ENCODE measurements at places on chromosomes 1 and 21.

- no peak for DNase-seq
These were observed 738.9 kb upstream of the PTBP2 start for GRCh38 chr1:95982711-95983110.

DNA sequence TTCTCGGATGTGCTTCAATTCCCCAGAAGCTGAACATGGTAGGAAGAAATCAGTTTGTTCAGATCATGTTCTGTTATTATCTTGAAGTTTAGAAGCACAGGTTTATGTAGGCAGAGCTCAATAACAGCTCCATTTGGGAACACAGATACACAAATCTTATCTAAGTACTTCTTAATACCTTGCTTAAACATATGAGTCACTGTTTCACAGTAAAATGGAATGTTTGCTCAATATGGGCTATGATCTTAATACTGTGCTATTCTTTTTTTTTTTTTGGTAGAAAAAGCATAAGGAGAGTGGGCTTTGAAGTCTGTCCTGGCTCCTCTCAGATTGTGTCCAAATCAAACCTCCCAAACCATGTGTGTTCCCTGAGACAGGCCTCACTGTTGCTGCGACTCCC is 13.4 kb downstream of the PROK1 start:
- peak; percentile 32 for DNase-seq

DNA sequence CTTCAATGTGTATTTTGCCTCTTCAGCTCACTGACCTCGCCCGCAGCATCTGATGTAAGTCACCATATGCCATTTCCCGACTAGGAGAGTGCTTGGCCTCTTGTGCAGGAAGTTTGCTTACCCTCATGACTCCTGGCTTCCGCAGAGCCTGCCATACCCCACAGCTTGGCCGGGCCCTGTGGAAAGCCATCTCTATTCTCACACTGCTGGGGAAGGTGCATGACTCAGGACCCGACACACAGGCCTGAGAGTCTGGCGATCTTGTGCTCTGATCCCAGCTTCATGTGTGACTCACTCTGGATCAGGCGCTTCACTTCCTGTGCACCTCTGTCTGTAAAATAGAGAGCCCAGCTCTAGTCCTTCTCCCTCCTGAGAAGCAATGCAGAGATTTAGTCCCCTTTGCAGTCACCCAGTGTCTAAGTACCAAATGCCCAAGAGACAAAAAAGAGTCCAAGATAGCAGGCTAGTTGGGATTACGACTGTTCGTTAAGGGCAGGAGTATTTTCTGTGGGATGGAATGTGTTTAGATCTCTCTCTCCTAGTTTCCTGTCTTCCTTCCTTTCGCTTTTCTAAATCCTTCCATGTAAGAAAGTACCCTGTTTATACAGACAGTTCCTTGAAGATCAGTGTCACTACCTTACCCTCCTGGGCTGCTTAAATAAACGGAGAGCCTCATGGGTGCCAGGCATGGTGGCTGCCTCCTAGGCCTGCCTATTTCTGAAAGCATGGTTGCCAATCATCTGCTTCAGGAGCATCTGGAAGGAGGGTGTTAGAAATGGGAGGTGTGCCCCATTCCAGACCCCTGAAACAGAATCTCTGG is 62.8 kb upstream of the KIF26B start:
- peak; percentile 99 for DNase-seq

- no peak for DNase-seq
These were observed 54.4 kb upstream of the ADARB1 start for GRCh38 chr21:45019887-45020537.

- DNase-seq = no peak
These were observed 74.0 kb upstream of the GALNT2 start for GRCh38 chr1:229993060-229993459.

DNA sequence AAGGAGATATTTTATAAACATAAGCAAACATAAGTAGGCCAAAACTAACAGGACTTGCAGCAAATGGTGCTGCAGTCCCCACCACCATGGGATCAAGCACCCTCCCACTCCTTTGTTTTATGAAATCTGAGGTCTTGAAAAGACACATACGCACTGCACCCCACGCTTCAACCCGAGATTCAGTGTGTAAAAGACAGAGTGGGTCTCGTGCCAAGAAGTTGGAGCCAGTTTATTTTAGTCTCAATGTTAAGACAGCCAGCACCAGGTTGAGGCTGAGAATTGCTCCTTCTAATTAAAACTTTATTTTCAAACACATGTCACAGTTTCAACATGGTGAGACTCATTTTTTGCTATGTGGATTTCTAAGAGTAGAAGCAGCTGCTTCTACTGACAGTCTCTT is 139.1 kb upstream of the TIAM1 start:
- no peak for DNase-seq
